ENCODE measurements at places on chromosomes 13 and 19.

DNA sequence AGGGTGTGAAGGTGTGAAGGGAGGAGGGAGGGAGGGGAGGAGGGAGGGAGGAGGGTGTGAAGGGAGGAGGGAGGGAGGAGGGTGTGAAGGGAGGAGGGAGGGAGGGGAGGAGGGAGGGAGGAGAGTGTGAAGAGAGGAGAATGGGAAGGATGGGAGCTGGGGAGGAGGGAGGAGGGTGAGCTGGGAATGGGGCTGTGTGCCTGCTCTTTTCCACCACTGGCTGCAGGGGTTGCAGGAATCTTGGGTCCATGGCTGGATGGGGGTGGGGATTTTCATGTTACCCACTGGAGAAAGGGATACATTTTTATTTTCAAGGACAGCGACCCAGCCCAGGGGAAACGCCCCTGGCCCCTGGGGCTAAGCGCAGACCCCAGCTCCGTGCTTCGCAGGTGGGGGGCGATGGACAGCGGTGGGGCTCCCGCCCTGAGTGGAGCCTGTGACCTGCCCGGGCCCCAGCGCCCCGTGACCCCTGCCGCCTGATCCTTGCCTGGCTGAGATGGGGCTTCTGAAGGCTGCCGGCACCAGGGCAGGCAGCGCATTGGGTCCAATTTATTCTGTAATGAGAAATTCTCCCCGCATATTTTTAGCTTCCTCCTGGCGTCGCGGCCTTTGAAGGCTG, 3.0 kb upstream of the EFNA2 start:
- no peak for DNase-seq

DNA sequence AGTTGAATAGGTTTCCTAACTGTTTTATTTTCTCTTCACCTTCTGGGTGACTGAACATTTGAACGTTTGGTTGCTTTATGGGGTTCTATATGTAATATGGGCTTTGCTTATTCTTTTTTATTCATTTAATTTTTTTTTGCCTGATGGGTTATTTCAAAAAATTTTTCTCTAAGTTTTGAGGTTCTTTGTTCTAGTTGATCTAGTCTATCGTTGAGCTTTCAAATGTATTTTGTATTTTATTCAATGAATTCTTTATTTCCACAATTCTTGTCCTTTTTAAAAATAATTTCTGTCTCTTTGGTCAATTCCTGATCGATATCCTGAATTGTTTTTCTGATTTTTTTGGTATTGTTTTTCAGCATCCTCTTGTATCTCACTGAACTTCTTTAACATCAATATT, 239.5 kb upstream of the PCDH9 start:
- no peak for DNase-seq

- DNase-seq, result no peak
These were observed 5.9 kb downstream of the IGLON5 start for GRCh38 chr19:51317376-51317775.

DNA sequence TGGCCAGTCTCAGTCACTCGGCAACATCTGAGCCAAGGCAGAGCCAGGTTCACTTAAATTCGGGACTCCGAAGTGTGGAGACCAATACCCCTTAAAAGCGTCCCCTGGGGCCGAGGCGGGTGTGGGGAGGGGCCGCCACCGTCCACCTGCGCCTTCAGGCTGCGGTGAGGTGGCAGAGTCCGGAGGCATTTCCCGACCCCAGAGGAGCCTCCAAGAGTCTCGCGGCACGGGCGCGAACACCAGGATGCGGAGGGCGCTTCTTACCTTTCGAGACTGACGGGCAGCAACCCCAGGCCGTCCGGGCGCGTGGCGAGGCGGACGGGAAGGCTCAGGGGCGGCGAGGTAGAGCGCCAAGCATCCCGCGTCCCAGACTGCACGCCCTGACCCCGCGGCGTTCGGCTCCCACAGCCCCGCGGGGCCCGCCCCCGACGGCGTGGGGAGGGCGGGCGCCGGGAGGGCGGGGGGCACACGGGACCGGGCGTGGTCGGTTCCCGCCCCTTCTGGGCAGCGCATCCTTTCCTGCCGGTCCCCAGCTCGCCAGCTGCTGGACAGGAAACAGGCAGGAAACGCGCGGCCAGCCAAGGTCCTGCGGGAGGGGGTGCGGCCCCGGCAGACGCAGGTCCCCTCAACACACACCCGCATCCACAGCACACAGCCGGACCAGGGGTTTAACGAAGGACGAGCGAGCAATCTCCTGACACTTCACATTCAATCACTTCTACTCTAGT, at the start of gene THSD1:
Gene THSD1, minus strand, starts transcription at position 406 of the 728 bp plus-strand sequence. CDS start 3,572 bp downstream, outside the sequence.
- peak; percentile 3 for DNase-seq

DNA sequence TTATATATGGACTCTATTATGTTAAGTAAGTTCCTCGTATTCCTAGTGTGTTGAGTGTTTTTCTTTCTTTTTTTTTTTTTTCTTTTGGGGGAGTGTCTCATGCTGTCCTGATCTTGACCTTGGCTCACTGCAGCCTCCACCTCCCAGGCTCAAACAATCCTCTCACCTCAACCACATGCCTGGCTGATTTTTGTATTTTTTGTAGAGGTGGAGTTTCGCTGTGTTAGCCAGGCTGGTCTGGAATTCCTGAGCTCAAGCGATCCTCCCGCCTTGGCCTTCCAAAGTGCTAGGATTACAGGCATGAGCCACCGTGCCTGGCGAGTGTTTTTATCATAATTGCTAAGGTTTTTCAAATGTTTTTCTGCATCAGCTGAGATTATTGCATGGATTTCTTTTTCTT, 10.7 kb upstream of the ZNF480 start:
- no peak for DNase-seq

DNA sequence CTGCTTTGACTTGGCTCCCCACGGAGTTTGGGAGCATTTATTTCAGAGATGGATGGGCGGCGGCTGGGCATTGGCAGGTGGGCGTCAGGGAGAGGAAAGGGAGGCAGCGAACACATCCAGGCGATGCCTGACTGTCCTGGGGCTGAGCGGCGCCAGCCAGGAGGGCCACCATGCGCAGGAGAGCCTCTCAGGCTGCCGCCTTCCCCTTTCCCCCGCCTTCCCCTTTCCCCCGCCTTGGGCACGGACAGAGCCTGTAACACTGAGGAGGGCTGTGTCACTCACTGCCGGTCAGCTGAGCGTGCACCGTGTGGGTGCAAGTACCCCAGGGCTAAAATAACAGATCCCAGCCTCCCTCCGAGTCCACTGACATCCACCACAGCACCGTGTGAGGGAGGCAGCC, 11.4 kb downstream of the MCF2L start:
- no peak for DNase-seq

GRCh38 chr13:40079721-40080120, 424.3 kb downstream of the COG6 start:
- no peak for DNase-seq

- no peak for DNase-seq
These were observed 466.5 kb downstream of the UQCRFS1 start for GRCh38 chr19:28746478-28746877.

Measured in central memory CD4-positive, alpha-beta T cell (primary cell).